ENCODE measurements at places on chromosomes 11 and 22.

DNA sequence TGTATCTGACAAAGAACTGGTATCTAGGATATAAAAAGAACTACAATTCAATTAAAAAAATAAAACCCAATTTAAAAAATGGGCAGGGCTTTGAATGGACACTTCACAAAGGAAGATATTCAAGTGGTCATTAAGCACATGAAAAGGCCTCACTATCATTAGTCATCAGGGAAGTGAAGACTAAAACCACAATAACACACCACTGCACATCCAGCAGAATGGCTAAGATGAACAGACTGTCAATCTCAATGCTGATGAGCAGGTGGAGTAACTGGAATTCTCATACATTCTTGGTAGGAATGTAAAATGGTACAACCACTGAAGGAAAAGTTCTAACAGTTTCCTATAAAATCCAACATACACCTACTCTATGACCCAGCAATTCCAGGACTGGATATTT, 8.9 kb downstream of the HPS4 start:
- DNase-seq: no peak

GRCh38 chr22:49045276-49045675, 782.4 kb downstream of the BRD1 start:
- no peak for DNase-seq

GRCh38 chr11:129639300-129639699, 176.3 kb upstream of the TMEM45B start:
- no peak for DNase-seq

GRCh38 chr22:38249301-38249700, 23.5 kb downstream of the TMEM184B start:
- no peak for DNase-seq

GRCh38 chr11:105854269-105854668, 167.8 kb downstream of the MSANTD4 start:
- DNase-seq: no peak

DNA sequence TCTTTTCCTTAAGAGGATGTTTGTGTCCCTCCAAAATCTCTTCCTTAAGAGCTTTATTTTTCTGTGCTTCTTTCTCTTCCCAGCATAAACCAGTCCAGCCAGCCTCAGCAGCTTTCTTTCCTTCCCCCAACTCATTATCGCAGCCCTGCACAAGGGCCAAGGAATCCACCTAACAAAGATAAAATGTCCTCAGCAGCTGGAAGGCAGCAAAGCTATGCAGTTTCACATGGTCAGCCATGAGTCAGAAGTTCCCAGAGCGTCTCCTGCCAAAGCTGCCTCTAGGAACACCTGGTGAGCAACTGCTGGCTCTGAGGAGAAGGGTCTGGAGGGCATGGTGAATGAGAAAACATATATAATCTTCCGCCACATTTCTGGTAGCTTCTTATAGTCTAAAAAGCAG, 45.3 kb upstream of the HMGXB4 start:
- DNase-seq: no peak

DNA sequence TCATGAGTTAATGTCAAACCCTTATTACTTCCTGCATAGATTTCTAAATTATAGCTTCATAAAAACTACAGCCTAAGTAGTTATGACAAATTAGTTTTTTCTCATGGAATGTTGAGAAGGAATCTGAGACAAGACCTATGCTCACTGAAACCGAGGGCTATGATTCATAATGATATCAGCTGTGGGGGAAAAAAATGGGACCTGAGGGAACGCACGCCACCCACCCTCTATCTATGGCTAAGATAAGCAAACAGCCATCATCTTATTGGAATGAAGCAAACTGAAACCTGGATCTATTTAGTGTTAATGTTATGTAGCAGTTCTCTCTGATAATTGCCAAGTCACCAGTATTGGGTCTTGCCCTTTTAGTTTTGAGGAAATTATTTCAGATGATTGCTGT, 906.9 kb upstream of the RAG2 start:
- DNase-seq: no peak

- DNase-seq: no peak
Measured at GRCh38 chr22:43542681-43543521, 131.1 kb downstream of the MPPED1 start.

- DNase-seq: no peak
Measured at GRCh38 chr22:29110946-29111345, 38.1 kb downstream of the KREMEN1 start.

- no peak for DNase-seq
Measured at GRCh38 chr11:125679397-125679796, 1.2 kb downstream of the ACRV1 start.

DNA sequence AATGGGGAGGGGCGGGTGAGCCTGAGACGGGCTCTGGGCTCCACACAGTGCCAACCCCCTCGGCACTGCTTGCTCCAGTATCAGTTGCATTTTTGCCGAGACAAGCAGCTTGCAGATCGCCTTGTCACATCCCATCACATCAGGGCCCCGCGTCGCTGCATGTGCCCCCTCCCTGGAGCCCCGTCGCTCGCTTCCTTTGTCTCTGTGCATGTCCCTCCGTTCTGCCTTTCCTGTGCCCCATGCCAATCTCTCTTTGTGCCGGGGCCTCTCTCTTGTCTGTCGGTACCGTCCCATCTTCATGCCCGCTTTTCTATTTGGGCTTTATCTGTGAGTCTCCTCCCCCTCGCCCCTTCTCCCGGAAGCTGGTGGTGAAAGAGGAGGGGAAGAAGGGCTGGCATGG, 202.2 kb downstream of the CEP164 start:
- no peak for DNase-seq

GRCh38 chr11:79973721-79974617, 533.1 kb upstream of the TENM4 start:
- no peak for DNase-seq

- no peak for DNase-seq
Measured at GRCh38 chr11:132064987-132065620, 694.7 kb downstream of the NTM start.

GRCh38 chr22:36986242-36986821, 32.9 kb downstream of the TST start:
- no peak for DNase-seq

- peak; percentile 38 for DNase-seq
Measured at GRCh38 chr11:57345555-57346211, 7.5 kb downstream of the P2RX3 start.

GRCh38 chr11:9774591-9775397, 110.9 kb downstream of the SWAP70 start:
- no peak for DNase-seq

DNA sequence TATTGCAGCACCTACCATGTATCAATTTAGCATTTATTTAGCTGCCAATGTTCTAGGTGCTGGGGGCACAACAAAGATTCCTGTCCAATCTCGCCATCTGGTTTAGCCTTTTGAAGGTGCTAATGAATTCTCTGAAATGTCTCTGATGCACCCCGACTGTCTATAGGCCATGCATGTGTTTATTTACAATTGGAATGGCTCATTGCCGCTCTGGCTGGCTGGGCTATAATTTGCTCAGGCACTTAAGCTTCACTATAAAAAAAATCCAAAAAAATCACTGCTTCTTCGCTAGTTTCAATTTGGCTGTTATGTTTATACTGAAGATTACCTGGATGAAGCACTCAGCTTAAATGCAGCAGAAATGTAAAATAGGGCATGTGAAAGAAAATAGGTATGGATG, 115.0 kb upstream of the PAX6 start:
- no peak for DNase-seq

DNA sequence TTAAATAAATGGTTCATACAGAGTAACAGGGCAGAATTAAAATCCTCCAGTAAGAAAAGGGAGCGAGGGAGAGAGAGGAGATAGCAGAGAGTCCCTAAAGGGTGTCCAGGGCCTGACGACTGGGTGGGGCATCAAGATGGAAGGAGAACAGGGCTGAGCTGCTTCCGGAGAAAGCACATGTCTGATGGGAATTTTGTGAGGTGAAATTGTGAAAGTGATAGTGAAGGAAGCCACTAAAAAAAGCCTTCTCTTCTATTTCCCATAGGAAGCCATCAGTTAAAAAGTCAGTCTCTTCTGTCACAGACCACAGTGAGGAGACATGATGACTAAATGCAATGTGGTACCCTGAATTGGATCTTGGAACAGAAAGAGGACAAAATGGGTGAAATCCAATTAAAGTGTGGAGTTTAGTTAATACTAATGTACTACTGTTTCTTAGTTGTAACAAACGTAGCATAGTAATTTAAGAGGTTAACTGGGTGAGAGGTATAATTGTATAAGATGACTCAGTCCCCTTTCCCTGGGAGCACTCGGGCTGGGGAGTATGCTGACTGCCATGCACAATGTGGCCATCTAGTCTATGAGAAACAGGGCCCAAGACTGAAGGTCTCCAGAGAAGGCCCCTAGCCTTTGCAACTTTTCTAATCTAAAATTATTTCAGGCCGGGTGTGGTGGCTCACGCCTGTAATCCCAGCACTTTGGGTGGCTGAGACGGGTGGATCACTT, 29.5 kb upstream of the FCHSD2 start:
- no peak for DNase-seq

DNA sequence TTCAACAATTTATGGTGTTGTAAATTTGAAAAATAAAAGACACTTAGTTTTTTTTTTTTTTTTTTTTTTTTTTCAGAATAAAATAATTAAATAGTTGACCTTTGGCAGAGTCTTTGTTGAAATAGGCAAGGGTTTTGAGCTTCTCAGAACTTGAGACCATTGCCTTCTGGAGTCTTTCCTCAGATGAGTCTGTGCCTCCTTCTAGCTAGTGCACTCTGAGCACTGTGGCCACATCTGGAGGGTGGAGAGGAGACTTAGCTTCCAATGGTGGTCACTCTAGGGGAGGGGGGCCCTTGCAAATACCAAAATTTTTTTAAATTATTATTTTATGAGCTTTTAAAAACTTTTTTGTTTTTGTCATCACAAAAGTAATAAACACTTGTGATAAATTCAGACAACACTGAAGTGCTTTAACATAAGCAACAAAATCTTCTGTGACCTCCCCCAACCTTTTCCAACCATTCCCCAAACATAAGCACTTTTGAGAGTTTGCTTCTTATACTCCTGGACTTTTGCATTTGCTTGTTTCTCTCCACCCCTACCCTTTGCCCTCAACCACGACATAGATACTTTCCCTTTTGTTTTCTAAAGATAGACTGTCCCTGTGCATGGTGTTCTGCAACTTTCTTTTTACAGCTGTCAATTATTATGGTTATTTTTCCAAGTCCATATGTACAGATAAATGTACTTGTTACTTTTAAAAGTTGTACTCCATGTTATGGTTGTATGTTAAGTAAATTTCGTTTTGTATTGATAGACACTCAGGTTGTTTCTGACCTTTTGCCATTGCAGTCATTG, 41.1 kb downstream of the BMAL1 start:
- no peak for DNase-seq

- DNase-seq: no peak
Measured at GRCh38 chr22:32622004-32622743, 147.6 kb downstream of the FBXO7 start.

- peak; percentile 14 for DNase-seq
Measured at GRCh38 chr11:109208121-109208520, 213.9 kb upstream of the C11orf87 start.

DNA sequence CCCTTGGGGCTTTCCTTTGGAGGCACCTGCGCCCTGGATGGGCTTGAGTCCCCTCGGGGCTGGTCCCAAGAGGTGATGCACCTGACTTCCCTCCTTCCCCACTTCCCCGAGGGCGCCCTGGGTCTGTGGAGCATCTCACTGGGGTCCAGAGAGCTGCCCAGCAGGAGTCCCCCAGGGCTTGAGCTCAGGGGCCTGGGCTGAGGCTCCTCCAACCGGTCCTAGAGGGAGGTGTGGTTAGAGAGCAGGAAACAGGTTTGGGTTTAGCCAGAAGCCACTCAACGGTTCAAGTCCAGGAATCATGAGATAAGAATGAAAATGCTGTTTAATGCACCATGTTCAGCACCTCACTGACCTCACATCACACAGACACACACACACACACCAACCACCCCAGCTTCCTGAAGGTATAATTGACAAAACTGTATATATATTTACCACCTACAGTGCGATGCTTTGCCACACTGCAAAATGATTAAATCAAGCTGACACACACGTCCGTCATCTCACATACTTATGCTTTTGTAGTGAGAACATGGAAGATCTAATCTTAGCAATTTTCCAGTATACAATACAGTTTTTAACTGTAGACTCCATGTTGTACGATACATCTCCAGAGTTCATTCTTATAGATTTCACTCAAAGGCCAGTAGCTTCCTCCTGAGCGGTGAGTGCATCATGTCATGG, 628 bp upstream of the IGLL1 start:
- DNase-seq: no peak

GRCh38 chr11:124865902-124866851, 945 bp downstream of the ROBO3 start:
- DNase-seq: no peak

GRCh38 chr11:122038543-122038942, 77.5 kb downstream of the BLID start:
- DNase-seq: no peak

DNA sequence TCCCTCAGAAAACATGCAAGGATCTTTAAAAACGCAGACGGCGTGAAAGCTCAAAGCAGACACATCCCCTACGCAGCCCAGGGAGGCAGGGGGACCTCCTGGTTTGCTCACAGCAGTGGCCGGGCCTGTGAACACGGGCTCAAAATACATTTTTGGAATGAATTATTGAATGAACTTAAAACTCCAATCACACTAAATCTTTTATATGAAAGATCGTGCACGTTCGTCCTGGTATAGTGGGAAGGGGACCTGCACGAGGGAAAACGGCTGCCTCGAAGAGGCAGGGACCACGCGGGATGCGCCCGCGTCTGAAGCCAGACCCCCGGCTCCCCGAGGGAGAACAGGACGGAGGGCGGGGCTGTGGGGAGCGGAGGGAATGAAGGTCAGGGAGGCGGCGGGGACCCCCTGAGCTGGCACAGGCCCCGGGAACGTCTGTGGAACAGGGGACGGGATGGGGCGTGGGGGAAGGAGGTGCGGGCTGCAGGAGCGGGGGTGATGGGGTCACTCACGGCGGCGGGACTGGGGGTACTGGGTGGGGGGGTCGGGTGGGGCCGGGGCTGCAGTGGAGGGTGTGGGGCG, 1.3 kb upstream of the PANX2 start:
- no peak for DNase-seq

DNA sequence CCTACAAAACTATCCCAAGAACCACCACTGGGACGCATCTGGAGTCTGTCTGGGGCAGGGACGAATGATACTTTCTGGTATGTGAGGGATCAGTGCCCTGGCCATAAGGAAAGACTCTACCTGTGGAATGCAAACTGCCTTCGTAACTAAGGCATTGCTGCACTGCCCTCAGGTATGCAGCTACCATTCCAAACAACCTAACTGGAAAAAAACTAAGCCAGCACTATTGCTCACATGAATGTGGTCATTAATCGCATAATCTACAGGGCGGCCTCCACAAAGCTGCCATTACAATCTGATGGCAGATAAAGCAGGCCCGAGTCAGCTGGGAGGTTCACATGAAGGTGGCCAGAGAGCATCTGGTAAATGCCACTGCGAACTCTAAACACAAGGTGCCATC, 3.9 kb downstream of the PACSIN2 start:
- DNase-seq: no peak

- no peak for DNase-seq
Measured at GRCh38 chr22:46517255-46517761, 20.1 kb downstream of the CELSR1 start.

DNA sequence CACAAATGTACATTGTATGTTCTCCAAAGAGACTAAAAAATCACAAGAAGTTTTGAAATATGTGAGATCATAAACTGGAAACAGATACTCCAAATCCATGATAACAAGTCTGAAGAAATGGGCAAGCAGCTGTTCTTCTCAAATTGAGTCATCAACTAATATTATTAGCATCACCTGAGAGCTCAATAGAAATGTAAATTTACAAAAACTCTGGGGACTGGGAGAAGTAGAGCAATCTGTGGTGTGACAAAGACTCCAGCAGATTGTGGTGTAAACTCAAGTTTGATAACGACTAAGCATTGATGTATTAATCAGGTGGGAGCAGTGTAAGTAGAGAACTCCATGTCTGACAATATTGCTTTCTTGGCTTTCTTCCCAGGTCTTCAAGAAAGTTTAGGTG, 53.2 kb downstream of the GLYATL1 start:
- no peak for DNase-seq
